Retina (tissue), 1 donor: ENCODE measurements at places on chromosomes 6 and 20.

DNA sequence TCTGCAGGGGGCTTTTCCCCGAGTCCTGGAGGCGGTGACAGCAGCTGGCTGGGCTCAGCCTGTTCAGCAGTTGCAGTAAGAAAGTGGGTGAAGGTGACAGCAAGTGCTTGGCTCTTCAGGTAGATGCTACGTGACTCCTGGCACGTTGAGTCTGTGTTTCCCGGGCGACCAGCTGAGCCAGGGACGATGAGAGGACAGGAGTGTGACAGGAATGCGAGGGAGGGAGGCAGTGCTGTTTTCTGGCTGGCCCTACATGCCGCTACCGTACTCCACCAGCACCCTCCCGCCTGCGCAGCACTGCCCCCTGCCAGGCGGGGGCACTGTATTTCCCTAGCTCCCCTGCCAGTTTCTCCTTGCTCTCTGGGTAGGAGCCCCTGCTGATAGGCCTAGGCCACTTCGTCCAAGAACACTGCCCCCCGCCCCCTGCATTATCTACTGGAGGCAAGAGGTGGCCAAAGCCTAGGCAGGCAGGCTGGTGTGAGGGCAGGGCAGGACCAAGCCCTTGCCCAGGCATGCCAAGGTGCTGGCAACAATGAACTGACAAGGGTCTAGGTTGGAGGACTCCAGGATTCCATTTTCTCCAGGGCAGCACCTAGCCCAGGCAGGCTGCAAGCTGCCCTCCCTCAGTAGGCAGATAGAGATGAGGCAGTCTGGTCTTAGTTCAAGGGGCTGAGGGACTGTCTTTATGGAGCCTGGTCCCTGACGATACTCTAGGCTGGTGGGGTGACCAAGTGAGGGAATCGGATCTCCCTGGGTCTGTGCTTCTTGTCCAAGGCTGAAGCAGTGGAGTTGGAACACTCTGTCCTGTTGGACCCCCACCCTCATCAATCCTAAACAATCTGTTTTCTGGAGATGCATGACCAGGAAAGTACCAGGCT lies 19.2 kb downstream of the MRPS18A start:
- DNase-seq, result peak; percentile 79

DNA sequence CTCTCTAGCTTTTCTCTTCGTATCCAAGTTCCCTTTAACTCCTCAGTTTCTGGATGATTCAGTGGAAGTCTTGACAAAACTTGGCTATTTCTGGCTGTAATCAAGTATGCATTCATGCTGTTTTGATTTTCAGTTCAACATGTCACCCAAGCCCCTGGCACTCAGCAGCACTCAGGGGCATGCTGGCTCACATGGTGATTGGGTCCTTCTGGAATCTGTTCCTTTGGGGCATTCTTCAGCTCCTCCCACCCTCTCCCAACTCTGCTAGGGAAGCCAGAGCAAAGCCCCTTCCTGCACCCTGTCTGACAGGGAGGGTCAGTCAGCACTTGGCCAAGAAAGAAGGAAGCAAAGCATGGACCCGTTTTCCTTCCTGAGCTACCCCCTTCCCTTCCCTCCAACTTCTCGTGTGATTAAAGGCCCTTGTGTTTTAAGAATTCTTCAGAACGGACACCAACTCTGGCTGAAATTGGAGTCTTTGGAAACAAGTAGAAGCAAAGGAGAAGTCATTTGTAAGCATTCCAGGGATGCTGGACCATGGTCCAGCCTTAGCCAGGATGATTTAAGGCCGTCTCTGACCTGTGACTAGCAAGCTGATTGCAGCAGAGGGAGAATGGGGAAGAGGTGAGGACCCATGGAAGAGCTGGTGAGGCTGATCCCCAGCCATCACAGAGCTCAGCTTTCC lies 7.1 kb downstream of the PLEKHG1 start:
- DNase-seq, result no peak

DNA sequence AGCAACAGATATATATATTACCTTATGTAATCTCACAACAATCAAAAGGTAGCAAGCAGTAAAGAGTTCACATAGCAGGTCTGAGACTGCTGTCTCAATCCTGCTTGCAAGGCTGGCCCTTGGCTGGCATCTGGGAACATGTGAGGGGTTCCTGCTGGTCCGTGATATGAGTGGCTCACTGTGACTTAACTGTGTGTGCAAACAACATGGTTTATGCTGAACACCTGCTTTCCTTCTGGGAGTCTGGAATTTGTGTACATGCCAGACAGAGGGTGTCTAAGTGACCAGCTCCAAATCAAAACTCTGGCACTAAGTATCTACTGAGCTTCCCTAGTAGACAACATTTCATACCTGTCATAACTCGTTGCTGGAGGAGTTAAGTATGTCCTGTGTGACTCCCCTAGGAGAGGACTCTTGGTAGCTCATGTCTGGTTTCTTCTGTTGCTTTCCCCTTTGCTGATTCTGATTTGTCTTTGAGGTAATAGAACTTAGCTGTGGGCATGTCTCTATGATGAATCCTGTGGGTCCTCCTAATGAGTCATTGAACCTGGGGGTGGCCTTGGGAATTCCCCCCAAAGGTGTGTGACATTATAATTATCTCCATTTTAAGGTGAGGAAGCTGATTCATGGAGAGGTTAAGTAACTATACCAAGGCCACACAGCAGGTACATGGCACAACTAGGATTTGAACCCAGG lies 131.6 kb upstream of the NEDD9 start:
- DNase-seq, result no peak

DNA sequence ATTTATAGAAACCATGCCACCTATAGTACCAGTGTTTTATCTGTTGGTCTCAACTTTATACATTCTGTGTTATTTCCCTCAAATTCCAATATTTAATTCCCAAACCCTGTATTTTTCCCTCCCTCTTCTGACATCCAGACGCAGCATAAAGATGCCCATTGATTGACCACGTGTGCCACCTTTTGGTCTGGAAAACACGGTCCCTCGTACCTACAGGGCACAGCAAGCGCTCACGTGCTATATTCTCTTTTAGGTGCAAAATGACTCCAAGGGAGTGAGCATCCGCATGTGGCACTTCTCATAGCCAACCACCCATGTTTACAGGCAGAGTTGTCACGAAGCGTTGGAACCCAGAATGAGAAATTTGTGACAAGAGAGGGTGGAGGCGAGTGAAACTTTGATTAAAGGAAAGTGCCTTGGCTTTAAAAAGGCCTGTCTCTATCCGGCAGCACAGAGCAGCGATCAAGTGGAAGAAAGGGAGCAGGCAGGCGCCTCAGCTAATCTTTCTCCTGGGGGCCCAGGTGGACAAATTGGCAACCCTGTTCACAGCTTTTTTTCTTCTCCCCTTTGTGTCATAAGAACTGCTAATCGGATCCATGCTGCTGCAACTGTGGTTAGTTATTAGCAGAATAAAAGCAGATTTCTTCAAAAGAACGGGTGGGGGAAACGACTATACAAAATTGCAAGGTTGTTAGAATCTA lies 225.9 kb downstream of the TMEM242 start:
- no peak for DNase-seq

DNA sequence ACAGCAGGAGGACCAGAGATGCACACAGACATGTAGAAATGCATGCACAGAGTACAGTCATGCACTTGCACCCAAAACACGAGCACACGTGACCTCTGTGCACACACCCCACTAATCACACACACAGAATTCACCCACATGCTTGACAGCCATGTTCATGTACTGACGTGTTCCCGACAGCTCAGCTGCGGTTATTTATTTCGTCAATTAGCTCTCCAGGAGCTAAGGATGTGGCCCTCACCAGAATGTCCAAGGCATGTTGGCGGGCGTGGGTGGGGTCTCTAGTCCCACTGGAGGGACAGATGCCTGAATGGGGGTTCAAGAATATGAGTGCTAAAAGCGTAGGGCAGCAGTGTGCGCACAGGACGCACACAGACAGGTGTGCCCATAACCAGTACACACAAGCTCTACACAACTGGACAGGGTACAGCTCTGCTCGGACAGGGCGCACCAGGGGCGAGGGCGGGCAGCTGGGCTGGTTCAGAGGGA lies 571 bp upstream of the PRPF6 start:
- DNase-seq, result no peak
